ENCODE measurements at places on chromosomes 4 and X. TPM values are rescaled to one million over a fixed set of nuclear protein-coding genes. Genes with fewer than 3 reads are reported as not detected.

The HCCS gene
- 38.9 TPM for total RNA-seq

The ZNF157 gene
- not detected for total RNA-seq

The CENPVL2 gene
- total RNA-seq: not detected

The MAGEH1 gene
- 23.4 TPM for total RNA-seq

The PABPC4L gene
- total RNA-seq: 0.13 TPM

The SLC25A53 gene
- total RNA-seq: 8.7 TPM

The CETN2 gene
- 22.0 TPM for total RNA-seq

The C4orf46 gene
- 14.7 TPM for total RNA-seq

The PPP2R2C gene
- total RNA-seq: 0.04 TPM

The HPGDS gene
- not detected for total RNA-seq

The PCYT1B gene
- total RNA-seq: under 0.01 TPM

The DCAF12L1 gene
- total RNA-seq: not detected

The XKRX gene
- total RNA-seq: 0.13 TPM

The TEX13B gene
- total RNA-seq: not detected

The UCP1 gene
- total RNA-seq: not detected

The ETDB gene
- total RNA-seq: not detected

The RAB39B gene
- total RNA-seq: 0.07 TPM

The FBXW7 gene
- total RNA-seq: 75.2 TPM

The ZNF630 gene
- 2.3 TPM for total RNA-seq

The C1QTNF7 gene
- not detected for total RNA-seq

The SPIN2A gene
- total RNA-seq: 0.21 TPM

The ASB11 gene
- total RNA-seq: not detected

The CHRDL1 gene
- not detected for total RNA-seq

The CXCL8 gene
- 311 TPM for total RNA-seq

The TREX2 gene
- total RNA-seq: 0.73 TPM

The LINC00632 gene
- 0.46 TPM for total RNA-seq

The FAM47A gene
- not detected for total RNA-seq

The EFHC2 gene
- total RNA-seq: not detected

The DDX60 gene
- 18.1 TPM for total RNA-seq

The DOK7 gene
- total RNA-seq: 0.20 TPM

The HSD17B10 gene
- 71.6 TPM for total RNA-seq

The LRCH2 gene
- total RNA-seq: 3.4 TPM

The USP17L26 gene
- total RNA-seq: not detected

The FAM199X gene
- 37.0 TPM for total RNA-seq

The RTL5 gene
- total RNA-seq: 0.53 TPM

The MEPE gene
- not detected for total RNA-seq

The CNGA1 gene
- total RNA-seq: not detected

The TMSB15C gene
- total RNA-seq: 2.5 TPM

The USP17L10 gene
- total RNA-seq: not detected

The ARAP2 gene
- 0.14 TPM for total RNA-seq

The CSN3 gene
- not detected for total RNA-seq

The BEX3 gene
- 232 TPM for total RNA-seq

All from pulmonary artery endothelial cell (primary cell).